ENCODE measurements at places on chromosomes 11 and 22.

DNA sequence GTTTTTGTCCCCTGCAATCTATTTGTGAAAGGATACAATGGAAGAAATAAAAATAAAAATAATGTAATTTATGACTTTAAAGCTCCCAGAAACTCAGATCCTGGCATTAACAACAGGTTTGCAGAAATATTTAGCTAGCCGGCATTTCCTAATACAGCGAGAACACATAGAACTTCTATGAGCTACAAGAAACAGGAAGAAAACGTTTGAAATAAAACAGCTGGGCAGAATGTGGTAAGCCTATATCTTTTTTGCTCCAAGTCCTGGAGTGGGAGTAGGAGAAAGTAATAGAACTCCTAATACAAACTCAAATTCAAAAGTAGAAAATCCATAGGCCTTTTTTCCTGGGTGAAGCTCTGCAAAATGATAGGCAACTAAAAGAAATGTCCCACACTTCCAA, 29.6 kb upstream of the FIBIN start:
- DNase-seq: no peak

GRCh38 chr11:107215010-107215409, 196.7 kb upstream of the GUCY1A2 start:
- no peak for DNase-seq

DNA sequence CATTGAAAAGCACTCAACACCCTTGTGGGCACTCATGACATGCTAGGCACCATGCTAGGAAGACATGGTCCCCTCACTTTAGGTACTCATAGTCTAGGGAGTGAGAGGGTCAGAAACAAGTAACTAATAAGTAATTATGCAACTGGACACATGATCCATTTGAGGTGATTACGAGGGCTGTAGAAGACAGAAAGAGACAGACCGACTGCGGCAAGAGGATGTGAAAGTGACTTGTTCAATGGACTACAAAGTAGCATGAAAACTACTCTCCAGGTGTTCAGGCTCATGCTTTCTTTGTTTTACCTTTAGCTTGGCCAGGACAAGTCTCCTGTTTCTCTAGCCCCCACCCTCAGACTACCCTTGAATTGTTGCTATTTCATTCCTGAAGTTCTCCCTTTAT, 310.8 kb upstream of the SORL1-AS1 start:
- no peak for DNase-seq

DNA sequence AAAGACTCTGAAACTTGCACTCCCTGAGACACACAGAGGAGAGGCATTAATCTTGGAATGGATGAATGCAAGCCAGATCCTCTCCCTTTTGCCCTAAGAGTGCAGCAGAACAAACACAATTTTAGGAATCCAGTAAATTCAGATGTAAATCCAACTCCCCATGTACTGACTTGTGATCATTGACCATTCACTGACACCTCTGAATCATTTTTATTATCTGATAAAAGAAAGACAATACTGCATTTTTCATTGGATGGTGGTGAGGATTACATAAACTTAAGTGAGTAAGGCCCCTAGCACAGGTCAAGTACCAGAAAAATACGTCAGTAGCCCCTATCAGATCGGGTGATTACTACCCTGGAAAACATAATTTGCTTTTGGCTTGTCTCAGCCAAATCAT, 782.9 kb upstream of the API5 start:
- no peak for DNase-seq

DNA sequence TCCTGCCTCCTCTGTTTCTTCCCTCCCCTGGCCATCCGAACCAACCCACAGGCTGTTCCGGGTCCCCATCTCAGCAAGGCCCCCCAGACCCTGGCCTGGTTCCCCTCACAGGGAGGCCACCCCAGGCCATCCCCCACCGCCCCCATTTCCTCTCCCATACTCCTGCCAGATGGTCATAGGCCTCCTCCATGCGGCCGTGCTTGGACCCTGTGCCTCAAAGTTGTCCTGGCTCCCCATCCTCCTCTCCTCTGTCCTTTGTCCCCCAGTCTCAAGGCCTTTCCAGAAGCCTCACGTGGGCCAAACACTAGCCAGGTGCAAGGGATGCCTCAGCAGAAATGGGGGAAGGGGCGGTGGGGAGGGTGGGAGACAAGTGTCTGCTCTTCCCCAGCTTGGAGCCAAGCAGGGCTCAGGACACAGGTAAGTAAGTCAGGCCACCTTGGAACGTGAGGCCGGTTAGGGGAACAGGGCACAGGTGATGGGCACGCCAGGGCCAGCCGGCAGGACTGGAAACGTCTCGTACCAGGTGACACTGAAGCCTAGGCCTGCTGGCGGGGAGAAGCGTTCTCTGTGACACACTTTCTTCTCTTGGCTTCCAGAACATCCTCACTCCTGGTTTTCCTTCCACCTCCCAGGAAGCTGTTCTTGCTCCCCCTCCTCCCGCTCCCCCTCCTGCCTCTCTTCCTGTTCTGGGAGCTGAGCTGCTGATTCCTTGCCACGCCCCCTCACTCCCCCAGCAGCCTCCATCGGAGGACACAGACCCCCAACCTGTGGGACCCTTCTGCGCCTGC, 31.5 kb upstream of the SLC22A12 start:
- no peak for DNase-seq

Measured in NK-92 treated with Interleukin-12 subunit alpha and Interleukin-12 subunit beta, amount 100 ng/mL, for 24 hours (cell line).